ENCODE measurements at places on chromosomes 5 and 9. TPM values are rescaled to one million over a fixed set of nuclear protein-coding genes. Genes with fewer than 3 reads are reported as not detected.

- H3K4me1 ChIP-seq = no peaks in the 10 kb centered on the region
- H3K4me3 ChIP-seq = no peak overlapping the region
- H3K27me3 ChIP-seq = no peaks in the 10 kb centered on the region
- DNase-seq = no peak
- no peaks in the 10 kb centered on the region for H3K36me3 ChIP-seq
Measured at GRCh38 chr9:22065431-22066200, 56.5 kb upstream of the CDKN2B start.

- DNase-seq = no peak
- no peak overlapping the region for H3K4me3 ChIP-seq
- H3K27me3 ChIP-seq = no peaks in the 10 kb centered on the region
- no peak overlapping the region for H3K27ac ChIP-seq
Measured at GRCh38 chr5:94621763-94622162, 3.3 kb downstream of the SLF1 start.

PIP5K1B gene
- not detected for total RNA-seq

POLR3G gene
- 1.8 TPM for total RNA-seq

PSD2 gene
- 0.29 TPM for total RNA-seq

GRCh38 chr5:113447498-113448050 is 12.8 kb upstream of the TSSK1B start:
- no peak overlapping the region for H3K4me3 ChIP-seq
- no peaks in the 10 kb centered on the region for H3K27me3 ChIP-seq
- no peaks in the 10 kb centered on the region for H3K36me3 ChIP-seq
- DNase-seq = no peak
- H3K27ac ChIP-seq = no peak overlapping the region
- H3K4me1 ChIP-seq = no peaks in the 10 kb centered on the region

DNA sequence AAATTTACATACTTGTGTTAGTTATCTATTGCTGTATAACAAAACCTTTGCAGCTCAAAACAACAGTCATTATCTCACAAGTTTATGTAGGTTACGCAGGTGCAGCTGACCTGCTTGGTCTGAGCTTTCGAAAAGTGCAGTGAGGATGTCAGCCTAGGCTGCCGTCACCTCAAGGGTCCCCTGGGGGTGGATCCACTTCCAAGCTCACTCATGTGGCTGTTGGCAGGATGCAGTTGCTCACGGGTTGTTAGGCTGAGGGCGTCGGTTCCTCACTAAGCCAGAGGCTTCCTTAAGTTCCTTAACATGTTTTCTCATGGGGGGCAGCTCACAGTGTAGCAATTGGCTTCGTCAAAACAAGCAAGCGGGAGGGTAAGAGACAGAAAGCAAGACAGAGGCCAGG is 139.8 kb downstream of the DOCK8 start:
- H3K4me1 ChIP-seq = no peaks in the 10 kb centered on the region
- H3K27ac ChIP-seq = no peak overlapping the region
- no peaks in the 10 kb centered on the region for H3K27me3 ChIP-seq
- no peak overlapping the region for H3K4me3 ChIP-seq
- no peaks in the 10 kb centered on the region for H3K36me3 ChIP-seq

DNA sequence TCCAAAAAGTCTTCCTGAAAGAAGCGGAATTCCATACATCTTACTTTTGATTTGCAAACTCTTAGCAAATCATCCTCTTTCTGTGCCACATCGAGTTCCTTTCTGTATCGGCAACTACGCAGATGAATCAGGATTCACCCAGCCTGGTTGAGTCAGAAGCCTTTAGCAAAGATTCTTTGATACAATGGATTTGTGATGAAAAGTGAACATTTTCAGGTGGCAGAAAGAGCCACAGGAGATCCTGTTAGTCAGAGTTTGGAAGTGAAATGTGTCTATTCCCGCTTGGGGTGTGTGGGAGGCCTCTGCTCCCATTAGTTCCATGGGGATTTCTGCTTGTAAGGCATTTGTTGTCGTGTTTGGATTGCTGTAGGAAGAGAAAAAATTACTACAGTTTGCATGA is 351.8 kb upstream of the WWC1 start:
- peaks cover 12% of the 10 kb centered on the region for H3K4me1 ChIP-seq
- DNase-seq = no peak
- H3K27me3 ChIP-seq = no peaks in the 10 kb centered on the region
- no peaks in the 10 kb centered on the region for H3K36me3 ChIP-seq
- H3K4me3 ChIP-seq = no peak overlapping the region
- peak overlapping the region; percentile 61 for H3K27ac ChIP-seq

FOXI1 gene
- total RNA-seq = not detected

FAXDC2 gene
- total RNA-seq = 19.2 TPM

PCDHGC4 gene
- total RNA-seq = 3.8 TPM

GRK6 gene
- total RNA-seq = 19.2 TPM

DNA sequence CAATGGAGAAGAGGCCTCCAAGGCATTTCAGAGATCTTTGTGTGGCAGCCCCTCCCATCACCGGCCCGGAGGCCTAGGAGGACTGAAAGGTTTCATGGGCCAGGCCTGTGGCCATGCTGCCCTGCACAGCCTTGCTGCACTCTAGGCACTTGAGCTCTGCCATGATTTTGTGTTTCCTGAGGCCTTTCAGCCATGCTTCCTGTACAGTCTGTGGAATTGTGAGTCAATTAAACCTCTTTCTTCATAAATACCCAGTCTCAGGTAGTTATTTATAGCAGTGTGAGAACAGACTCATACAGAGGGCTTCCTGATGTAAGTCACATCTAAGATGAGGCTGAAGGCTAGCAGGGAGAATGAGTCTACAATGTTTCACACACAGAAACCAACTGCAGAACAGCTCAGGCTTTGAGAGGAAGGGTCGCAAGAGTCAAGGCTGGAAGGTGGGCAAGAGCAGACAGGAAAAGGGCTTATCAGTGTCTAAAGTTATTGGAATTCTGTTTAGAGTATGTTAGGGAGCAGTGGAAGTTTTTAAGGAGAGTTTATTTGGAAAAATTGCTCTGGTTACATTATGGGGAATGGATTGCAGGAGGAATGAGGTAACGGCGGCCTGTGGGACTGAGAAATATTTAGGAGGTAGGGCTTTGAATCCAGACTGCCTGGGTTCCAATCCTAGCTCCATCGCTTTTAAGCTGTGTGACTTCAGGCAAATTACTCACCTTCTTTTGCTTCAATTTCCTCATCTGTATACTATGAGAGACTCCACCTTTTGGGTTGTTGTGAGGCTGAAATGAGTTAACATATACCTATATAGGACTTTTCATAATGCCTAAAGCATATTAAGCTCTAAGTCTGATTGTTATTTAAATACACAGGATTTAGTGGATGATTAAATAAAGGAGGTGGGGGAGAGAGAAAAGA is 291.2 kb downstream of the CWC27 start:
- no peak for DNase-seq
- peaks cover 22% of the 10 kb centered on the region for H3K4me1 ChIP-seq
- peak overlapping the region; percentile 72 for H3K27ac ChIP-seq
- H3K36me3 ChIP-seq = no peaks in the 10 kb centered on the region

DNA sequence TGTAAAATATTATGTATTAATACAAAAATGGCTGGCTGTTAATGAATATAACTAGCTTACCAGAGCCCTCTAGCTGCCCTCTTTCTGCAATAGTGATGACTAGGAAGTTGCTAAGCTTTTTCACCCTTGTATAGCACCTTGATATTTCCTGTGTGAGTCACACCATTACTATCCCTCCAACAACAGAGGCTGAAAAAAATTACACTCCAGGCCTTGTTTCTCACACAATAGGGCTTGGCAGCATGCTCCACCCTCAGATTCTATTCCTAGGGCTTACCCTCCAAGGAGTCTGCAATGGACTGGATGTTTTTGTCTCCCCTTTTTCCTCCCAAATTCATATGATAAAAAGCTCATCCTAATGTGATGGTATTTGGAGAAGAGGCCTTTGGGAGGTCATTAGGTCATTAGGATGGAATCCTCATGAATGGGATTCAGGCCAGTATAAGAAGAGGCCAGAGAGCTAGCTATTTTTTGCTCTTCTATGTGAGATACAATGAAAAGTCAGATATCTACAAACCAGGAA is 184.6 kb upstream of the MAP1B start:
- peaks cover 2% of the 10 kb centered on the region for H3K27me3 ChIP-seq
- H3K4me1 ChIP-seq = peaks cover 27% of the 10 kb centered on the region
- DNase-seq = no peak

GRCh38 chr9:18890372-18890771 is 142.6 kb downstream of the SAXO1 start:
- peak overlapping the region; percentile 7 for H3K27ac ChIP-seq
- peaks cover 36% of the 10 kb centered on the region for H3K4me1 ChIP-seq
- H3K27me3 ChIP-seq = no peaks in the 10 kb centered on the region
- H3K4me3 ChIP-seq = no peak overlapping the region
- H3K36me3 ChIP-seq = peaks cover 61% of the 10 kb centered on the region
- peak; percentile 92 for DNase-seq

- H3K27me3 ChIP-seq = peaks cover 4% of the 10 kb centered on the region
- DNase-seq = no peak
- no peak overlapping the region for H3K27ac ChIP-seq
- no peaks in the 10 kb centered on the region for H3K36me3 ChIP-seq
- no peak overlapping the region for H3K4me3 ChIP-seq
- H3K4me1 ChIP-seq = no peaks in the 10 kb centered on the region
Measured at GRCh38 chr5:112640546-112640945, 97.1 kb upstream of the APC start.

DNA sequence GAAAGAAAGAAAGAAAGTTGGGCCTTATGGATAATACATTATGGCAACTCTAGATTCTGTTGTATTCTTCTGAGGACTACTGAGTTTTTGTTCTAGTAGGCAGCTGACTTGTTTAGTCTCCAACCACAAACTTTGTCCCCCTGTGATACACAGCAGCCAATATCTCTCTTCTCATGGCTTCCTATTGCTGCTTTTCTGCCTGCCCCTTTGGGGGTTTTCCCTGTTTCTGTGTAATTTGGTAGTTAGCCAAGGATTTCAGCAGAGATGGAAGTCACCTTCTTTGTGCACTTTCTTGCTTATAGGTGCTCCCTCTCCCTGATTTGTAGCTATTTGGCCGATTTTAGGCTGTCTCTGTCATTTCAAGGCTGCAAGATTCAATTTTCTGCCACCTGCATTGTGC is 109.6 kb downstream of the FGF1 start:
- H3K27me3 ChIP-seq = no peaks in the 10 kb centered on the region
- no peak for DNase-seq
- no peaks in the 10 kb centered on the region for H3K36me3 ChIP-seq
- H3K4me3 ChIP-seq = no peak overlapping the region
- no peak overlapping the region for H3K27ac ChIP-seq

GRCh38 chr9:129164246-129164930 is 13.7 kb downstream of the IER5L start:
- peak overlapping the region; percentile 56 for H3K27ac ChIP-seq
- no peak overlapping the region for H3K4me3 ChIP-seq
- H3K36me3 ChIP-seq = no peaks in the 10 kb centered on the region
- peaks cover 41% of the 10 kb centered on the region for H3K4me1 ChIP-seq
- DNase-seq = peak; percentile 79

DNAJB5 gene
- total RNA-seq = 12.7 TPM

- H3K4me1 ChIP-seq = peaks cover 14% of the 10 kb centered on the region
- no peaks in the 10 kb centered on the region for H3K27me3 ChIP-seq
- peak within 1 kb of the TSS; percentile 94 for H3K4me3 ChIP-seq
- peak; percentile 98 for DNase-seq
Measured at GRCh38 chr5:93582677-93583438, at the start of gene NR2F1. NR2F1 (plus strand) TSS chr5:93583222; CDS start chr5:93585024, 1,802 bp downstream.

TOR1A gene
- total RNA-seq = 52.1 TPM

- no peak for DNase-seq
- no peak overlapping the region for H3K27ac ChIP-seq
- peaks cover 5% of the 10 kb centered on the region for H3K27me3 ChIP-seq
- no peaks in the 10 kb centered on the region for H3K4me1 ChIP-seq
Measured at GRCh38 chr5:157772127-157772526, 28.6 kb downstream of the LSM11 start.

GRCh38 chr5:75551471-75551870 is 39.8 kb downstream of the POLK start:
- no peak for DNase-seq
- peak overlapping the region; percentile 13 for H3K27ac ChIP-seq
- no peak overlapping the region for H3K4me3 ChIP-seq
- peaks cover 10% of the 10 kb centered on the region for H3K4me1 ChIP-seq
- H3K36me3 ChIP-seq = peaks cover 26% of the 10 kb centered on the region

TTC39B gene
- total RNA-seq = 14.1 TPM

- DNase-seq = no peak
- no peaks in the 10 kb centered on the region for H3K4me1 ChIP-seq
- H3K4me3 ChIP-seq = no peak overlapping the region
- no peaks in the 10 kb centered on the region for H3K27me3 ChIP-seq
- no peaks in the 10 kb centered on the region for H3K36me3 ChIP-seq
Measured at GRCh38 chr9:69603656-69604055, 68.5 kb downstream of the APBA1 start.
